ENCODE measurements at places on chromosomes 6 and 20.

- no peak for DNase-seq
Measured at GRCh38 chr6:22827760-22828159, 258.4 kb downstream of the HDGFL1 start.

DNA sequence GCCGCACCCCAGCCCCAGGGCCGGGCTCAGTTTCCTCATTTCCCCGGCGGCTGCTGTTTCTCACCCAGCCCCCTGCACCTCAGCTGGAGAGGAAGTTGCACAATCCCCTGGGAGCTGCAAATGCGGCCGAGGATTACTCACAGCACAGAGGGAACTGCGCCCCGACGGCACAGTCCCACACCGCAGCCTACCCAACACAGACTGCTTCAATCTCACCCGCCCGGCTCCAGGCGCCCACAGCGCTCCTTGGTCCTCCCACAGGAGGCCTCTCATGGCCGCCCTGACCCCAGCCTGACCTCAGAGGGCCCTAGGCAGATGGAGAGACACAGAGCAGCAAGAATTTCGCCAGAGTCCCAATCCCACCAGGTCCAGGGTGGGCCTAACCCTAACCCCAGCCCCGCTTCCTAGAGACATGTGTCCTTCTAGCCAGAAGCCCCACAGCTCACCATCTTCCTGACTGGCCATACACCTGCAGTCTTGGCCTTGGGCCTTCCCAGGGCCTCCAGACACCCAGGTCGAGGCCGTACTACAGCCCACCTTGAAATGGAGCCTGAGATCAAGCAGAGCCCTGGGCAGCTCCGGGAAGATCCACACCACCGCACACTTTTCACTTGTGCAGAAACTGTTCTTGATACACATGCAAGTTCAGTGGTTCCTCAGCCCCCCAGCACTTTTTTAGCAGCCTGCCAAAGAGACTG, 11.7 kb downstream of the TFEB start:
- DNase-seq, result no peak

DNA sequence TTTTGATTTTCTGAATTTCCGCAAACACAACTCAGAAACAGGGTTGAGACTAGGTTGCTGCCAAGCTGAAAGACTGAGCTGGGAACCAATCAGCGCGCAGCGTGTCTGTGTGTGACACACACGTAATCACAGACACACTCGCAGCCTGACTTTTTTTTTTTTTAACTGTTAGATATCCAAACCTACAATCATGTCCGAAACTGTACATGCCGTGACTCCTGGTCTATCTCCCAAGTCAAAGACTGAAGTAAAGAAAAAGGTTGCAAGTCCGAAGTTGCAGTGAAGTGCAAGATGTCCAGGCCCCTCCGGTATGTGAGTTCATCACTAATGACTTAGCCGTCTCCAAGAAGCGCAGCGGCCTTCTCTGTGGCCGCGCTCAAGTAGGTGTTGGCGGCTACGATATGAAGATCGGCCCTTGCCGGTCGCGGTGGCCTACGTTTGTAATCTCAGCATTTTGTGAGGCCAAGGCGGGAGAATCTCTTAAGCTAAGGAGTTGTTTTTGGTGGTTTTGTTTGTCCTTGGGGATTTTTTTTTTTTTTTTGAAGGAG, 108.2 kb downstream of the HFE start:
- peak; percentile 89 for DNase-seq

GRCh38 chr6:162684961-162685360, 42.6 kb downstream of the PRKN start:
- DNase-seq, result no peak

- DNase-seq, result no peak
Measured at GRCh38 chr6:364609-365540, 26.7 kb upstream of the IRF4 start.

DNA sequence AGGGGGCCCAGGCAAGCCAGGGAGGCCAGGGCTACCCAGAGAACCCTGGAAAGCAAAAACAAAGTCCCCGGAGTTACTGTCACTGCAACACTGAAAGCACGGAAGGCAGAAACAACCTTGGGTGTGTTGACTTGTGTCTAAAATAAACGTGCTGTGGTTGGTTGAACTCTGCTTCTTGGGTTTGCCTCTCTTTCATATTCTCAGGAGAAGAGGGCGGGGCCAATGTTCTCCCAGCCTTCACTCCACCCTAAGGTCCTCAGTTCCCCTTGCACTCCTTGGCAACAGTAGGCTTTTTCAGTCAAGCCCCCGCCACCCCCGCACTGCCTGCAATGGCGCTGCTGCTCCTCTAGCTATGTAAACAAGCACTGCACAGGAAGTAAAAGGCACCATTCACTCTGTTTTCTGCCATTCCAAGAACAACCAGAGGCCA, 60.9 kb downstream of the COL9A1 start:
- DNase-seq, result no peak

- no peak for DNase-seq
Measured at GRCh38 chr6:73028893-73029450, 196.3 kb downstream of the KHDC1L start.

DNA sequence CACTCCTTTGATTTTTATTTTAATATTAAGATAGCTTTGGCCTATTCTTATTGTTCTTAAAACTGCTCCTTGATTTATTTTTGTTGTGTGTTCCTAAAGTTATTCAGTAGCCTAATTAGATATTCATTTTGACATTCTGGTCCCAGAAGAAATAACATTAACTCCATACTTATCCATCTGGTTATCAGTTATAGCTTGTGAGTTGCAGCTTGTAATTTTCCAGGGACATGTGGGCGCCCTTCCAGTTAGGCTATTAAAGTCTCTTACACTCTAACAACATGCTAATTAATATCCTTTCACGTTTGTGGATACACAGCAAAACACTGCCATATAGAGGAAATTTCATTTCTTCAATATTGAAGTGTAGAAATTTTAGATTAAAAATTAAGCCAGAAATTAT, 987.5 kb downstream of the HACE1 start:
- no peak for DNase-seq

GRCh38 chr20:63579017-63579694, 5.1 kb upstream of the HELZ2 start:
- DNase-seq, result no peak

- no peak for DNase-seq
Measured at GRCh38 chr20:53654932-53655624, 61.4 kb upstream of the ZNF217 start.

GRCh38 chr20:50870561-50871161, 60.6 kb downstream of the ADNP start:
- DNase-seq, result no peak

DNA sequence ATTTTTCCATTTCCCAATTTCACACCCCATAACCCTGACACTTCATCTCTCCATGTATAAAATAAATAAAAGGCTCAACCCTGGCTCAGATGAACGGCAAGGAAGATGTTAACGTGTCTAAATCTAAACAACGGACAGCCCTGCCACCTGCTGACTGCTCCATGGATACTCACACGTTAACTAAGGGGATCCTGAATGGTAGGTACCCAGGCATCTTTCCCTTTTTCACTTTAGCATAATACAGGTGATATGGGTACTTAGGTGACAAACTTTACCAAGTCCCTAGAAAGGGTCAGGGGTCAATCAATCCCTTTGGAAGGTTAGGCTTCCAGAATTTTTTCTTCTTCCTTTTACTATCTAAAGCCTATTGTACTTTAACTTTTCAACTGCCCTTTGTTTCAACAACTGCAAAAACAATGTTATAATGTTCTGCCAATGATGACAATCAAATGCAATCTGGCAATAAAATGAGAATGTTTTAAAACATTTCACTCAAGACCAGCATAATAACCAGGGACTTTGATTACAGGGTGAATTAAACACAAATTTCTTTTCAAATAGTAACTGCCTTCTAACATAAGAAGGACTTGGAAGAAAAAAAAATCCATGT, 52.4 kb upstream of the IPCEF1 start:
- no peak for DNase-seq

DNA sequence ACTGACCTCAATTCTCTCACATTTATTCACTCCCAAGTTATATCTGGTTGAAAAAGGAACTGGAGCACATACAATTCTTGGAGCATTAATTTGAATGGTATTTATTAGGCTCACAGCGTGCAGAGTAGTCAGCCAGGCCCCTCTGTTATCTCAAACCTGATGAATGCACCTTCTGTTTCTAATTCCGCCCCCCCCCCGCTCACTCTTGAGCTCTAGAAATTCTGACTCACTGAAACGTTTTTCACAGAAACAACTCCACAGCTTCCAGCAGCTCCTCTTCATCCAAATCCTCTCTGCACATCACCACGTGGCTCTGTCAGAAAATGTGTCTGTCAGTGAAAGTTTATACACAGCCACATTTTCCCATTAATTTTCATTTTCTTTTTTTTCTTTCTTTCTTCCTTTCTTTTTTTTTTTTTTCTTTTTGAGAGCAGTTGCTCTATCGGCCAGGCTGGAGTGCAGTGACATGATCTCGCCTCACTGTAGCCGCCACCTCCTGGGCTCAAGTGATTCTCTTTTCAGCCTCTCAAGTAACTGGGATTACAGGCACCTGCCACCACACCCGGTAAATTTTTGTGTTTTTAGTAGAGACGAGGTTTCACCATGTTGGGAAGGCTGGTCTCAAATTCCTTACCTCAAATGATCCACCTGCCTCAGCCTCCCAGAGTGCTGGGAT, 109.4 kb downstream of the TBXT start:
- DNase-seq, result no peak

GRCh38 chr6:139970591-139970991, 596.1 kb upstream of the CITED2 start:
- DNase-seq, result no peak

DNA sequence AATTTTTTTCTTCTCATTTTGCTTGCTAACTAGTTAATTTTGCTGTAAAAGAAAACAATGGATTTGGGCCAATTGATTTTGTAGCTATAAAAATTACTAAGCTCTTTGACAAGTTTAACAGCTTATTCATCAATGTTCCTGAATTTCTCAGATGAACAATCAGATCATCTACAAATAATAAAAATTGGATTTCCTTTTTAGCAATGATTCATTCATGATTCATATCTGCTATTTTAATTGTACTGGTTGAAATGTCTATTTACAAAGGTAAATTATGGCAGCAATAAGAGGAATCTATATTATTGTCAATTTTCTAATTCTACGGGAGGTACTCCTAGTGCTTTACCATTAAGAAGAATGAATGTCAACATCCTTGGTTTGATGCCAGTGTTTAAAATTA, 178.8 kb upstream of the BTBD3 start:
- no peak for DNase-seq

DNA sequence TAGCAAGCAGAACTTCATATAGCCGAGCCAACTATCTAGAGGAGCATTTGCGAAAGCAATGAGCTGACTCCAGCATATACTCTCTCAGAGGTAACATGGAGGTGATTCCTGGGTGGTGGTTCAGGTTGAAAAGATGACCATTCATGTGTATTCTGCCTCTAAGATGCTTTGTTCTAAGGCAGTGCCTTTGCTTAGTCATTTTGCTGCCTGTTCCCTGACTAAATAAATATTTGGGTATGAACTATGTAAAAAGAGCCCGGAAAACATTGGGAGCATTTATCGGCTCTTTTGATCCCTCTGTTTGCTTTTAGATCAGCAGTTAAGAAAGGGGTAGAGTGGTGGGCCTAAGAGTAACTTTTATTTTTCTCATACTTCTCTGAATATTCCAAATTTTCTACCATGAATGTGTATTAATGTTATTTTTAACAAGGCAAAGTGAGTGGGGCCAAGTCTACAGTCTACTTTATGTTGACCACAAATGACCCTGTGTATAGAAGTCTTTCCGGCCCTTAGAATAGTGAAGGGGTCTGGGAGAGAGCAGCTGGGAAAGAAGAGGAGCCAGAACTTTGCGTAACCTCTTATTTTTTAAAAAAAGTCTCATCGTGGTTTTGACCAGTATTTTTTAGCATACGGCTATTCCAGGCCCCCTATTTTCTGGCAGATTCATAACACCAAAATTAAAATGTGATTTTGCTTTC, 206.5 kb upstream of the EYA4 start:
- DNase-seq, result no peak

- DNase-seq, result no peak
Measured at GRCh38 chr6:6882592-6882991, 225.2 kb upstream of the RREB1 start.

GRCh38 chr6:109693111-109693510, 2.0 kb downstream of the FIG4 start:
- DNase-seq, result no peak

DNA sequence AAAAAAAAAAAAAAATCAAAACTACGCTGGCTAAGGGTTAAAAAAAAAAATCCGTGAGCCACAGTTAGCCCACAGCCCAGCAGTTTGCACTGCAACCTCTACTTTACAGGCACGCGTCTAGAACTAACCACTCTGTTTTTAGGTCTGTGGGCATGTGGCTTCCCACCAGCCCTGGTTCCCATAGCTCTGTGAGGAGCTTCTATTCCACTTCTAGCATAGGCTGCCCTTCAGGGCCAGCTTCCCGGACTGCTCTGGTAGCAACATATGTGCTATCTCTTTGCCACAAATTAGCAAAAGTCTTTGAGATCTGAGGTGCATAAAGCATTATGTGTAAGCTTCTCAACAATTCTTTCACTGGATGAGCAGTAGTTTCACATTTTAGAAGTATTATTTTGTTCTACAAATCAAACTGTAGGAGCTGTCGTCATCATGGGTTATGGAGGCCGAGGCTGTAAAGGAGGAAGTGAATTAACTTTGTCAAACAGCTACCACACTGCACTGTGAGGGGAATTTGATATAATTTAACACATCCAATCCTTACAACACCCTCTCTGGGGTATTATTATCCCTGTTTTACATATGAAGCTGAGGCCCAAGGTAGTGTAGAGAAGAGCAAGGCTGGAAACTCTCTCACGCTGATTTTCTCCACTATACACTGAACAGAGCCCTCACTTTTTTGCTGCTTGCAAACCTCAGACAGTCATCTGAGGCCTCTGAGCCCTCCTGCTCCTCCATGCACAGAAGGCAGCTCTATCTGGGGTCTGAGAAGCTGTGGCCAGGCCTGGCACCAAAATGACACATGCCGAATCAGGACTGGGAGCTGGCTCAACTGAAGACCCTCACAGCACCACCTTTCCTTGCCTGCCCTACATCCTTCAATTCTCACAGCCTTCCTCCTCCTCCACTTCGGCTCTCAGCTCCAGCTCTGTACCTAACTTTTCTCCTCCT, 35.4 kb downstream of the MAN1A1 start:
- peak; percentile 48 for DNase-seq

- DNase-seq, result no peak
Measured at GRCh38 chr20:49469060-49469459, 13.4 kb downstream of the KCNB1 start.

- no peak for DNase-seq
Measured at GRCh38 chr6:75608956-75609533, 7.4 kb downstream of the SENP6 start.

- no peak for DNase-seq
Measured at GRCh38 chr20:56627122-56628014, 1.7 kb upstream of the TFAP2C start.

DNA sequence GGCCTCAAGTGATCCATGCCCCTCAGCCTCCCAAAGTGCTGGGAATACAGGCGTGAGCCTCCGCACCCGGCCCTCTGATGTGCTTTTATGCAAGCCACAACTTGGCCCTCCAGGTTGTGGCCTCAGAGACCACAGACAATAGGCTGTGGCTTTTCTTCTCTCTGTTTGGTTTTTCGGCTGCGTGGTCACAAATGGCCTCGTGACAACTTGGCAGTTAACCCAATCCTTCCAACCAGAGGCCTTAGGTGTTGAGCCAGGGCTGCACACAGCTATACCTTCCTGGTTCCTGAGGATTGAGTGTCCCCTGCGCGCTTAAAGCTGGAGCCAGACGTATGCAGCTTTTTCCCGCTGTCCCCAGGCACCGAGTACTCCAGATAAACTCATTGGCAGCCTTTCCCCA, 6.3 kb upstream of the TGM3 start:
- no peak for DNase-seq

- DNase-seq, result no peak
Measured at GRCh38 chr20:47146686-47147085, 209.8 kb downstream of the ZMYND8 start.
